NCI-H526 (cell line): ENCODE measurements at places on chromosomes 5 and 9.

GRCh38 chr5:107736638-107737037, 65.9 kb upstream of the EFNA5 start:
- DNase-seq = no peak

GRCh38 chr5:10914741-10915480, 153.9 kb upstream of the DAP start:
- DNase-seq = no peak

DNA sequence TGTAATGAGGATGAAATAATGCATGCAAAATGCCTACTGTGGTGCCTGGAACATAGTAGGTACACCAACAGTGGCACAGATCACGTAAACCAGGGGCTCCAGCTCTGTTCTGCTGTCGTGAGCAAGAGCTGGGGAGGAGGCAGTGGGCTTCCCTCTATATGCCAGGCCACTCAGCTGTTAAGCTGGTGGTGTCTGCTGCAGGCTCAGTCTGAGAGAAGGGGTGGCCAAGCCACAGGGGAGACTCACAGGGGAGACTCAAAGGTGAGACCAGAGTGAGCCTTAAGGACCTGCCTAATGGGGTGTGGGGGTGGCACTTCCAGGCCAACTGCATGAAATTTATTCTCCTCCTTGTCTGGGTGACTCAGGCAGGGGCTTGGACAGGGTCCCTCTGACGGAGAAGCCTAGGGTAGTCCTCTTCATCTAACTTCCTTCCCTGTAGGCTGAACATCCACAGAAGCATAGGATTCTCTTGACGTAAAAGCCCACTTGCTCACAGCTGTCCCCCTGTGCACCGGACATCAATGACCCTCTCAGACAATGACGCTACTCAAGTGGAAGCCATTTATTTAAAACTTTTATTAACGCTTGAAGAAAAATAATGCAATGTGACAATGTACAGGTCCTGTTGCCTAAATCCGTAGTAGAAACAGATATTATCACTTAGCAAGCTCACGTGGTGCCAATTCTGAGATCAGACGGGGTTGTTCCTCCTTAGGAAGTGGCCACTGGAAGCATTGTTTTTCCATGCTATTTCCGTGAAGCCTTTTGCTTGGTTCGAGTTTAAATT, 13.9 kb downstream of the STC2 start:
- no peak for DNase-seq

DNA sequence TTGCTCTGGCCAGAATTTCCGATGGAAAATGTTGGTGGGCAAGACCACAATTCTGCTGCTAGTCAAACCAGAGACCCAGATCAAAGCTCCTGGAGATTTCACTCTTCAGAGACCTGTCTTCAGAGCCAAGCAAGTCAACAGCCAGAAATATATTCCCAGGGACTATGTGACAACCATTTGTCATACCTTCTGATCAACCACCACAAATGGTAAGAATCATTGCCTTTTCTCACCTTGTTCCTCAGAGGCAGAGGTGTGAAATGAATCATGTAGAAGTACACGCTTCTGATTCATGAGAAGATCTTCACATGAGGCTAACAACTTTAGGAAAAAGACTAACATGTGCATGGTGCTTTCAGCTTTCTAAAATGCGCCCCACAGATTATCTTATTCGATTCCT, 53.5 kb downstream of the SUSD1 start:
- DNase-seq = no peak

- no peak for DNase-seq
These were observed 99.2 kb downstream of the MED27 start for GRCh38 chr9:131980267-131981016.

- DNase-seq = no peak
These were observed 2.9 kb downstream of the ATPSCKMT start for GRCh38 chr5:10246761-10247160.

DNA sequence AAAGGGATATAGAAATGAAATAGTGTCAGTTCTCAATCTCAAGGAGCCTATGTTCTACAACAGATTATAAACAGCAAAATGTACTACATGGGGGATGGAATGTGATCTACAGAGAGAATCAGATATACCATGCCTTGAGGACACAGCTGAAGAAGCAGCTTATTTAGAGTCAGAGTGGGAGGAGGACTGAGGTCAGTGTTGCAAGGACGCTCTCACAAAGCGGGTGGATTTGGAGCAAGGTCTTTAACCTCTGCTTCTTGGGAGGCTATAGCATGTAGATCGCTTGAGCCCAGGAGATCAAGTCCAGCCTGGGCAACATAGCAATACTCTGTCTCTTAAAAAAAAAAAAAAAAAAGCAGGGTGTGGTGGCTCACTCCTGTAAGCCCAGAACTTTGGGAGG, 32.8 kb upstream of the PLIN2 start:
- DNase-seq = no peak

- no peak for DNase-seq
These were observed 111.0 kb downstream of the DNAH5 start for GRCh38 chr5:13833440-13833839.

- DNase-seq = no peak
These were observed 16.4 kb upstream of the PDCD1LG2 start for GRCh38 chr9:5493679-5494511.

GRCh38 chr5:65068410-65068809, 299.7 kb downstream of the CWC27 start:
- no peak for DNase-seq

- DNase-seq = peak; percentile 53
These were observed 42.8 kb downstream of the CAMSAP1 start for GRCh38 chr9:135864447-135865049.

DNA sequence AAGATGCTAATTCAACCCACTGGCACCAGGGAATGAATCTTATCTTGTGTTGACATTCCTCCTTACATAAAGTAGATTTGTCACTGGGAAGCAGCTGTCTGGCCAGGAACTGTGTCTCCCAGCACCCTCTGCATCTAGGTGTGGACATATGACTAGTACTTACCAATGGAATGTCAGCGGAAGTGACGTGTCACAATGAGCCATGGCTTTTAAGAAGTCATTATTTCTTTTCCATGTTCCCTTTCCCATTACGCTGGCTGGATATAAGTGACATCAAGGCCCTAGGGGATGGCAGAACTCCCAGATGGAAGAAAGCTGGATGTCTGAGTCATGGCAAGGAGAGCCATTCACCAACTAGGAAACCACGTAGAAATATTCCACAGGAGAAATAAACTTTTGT, 84.7 kb upstream of the MAST4 start:
- no peak for DNase-seq

DNA sequence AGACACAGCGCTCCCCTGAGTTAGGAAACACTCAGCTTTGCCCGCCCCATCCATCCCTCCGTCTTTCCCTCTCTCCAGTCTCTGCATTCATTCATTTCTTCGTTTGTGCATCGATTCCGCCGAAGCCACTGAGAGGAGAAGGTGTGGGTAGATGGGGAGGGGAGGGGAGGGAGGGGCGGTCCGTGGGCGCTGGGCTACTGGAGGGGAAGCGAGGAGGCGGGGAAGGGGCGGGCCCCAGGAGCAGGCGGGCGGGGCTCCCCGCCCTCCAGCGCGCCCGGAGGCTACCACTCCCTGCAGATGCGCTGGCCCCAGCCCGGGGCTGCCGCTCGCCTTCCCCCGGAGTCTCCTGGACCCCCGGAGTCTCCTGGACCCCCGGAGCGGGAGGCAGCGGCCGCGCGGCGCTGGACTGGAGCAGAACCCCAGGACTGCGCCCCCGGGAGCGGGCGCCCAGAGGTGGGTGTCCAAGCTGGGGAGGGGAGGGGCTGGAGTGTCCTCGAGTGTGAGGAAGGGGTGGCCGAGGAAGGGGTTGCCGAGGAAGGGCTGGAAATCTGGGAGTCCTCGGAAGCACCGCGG, 159.5 kb downstream of the C9orf152 start:
- DNase-seq = no peak

GRCh38 chr5:44568519-44568918, 179.3 kb upstream of the FGF10 start:
- DNase-seq = no peak

- DNase-seq = no peak
These were observed 68.8 kb upstream of the ABL1 start for GRCh38 chr9:130766021-130766926.

DNA sequence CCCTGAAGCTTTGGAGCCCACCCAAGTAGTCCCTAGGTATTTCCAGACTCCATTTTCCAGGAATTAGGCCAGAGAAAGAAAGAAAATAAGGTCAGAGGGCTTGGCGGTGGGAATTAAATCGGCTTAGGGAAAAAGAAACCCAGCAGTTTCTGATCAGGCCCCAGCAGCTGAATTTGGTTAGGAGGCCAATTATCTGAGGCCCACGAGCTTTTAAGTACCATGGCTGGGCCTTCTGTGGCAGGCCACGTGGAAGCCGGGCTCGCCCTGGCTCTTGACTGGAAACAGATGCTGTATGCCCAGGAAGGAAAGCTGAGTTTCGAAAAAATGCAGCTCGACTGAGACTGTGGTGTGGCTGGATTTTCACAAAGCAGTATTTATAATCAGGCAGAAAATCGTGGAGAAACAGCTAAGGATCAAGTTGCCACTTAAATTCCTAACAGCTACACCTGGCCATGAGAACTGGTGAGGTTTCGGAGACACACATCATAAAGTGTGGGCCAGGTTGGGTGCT, 75.1 kb upstream of the PANK3 start:
- DNase-seq = no peak

GRCh38 chr9:91056917-91057316, 255.3 kb downstream of the SYK start:
- no peak for DNase-seq
